Stimulated activated CD4-positive, alpha-beta T cell treated with anti-CD3 and anti-CD28 coated beads, Interleukin-12 subunit alpha, Interleukin-12 subunit beta, amount 100 ng/mL, for 4 hours (primary cell): ENCODE measurements at places on chromosomes 6 and 20.

DNA sequence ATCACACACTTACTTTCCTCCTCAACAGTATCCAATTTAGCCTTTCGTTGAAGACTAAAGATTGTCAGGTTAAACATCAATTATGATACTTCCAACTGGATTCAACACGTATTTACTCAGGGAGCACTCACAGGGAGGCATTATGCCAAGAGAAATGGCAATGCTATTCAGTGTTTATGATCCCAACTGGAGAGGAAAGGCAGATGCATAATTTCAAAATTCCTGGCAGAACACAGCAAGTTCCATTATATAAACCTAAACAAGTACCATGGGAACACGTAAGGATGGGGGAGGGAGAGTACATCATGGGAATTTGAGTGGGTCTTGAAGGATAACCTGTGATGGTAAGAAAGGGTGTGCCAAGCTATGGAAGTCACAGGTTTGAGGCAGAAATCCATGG is 112.7 kb downstream of the ISM1 start:
- DNase-seq, result no peak

DNA sequence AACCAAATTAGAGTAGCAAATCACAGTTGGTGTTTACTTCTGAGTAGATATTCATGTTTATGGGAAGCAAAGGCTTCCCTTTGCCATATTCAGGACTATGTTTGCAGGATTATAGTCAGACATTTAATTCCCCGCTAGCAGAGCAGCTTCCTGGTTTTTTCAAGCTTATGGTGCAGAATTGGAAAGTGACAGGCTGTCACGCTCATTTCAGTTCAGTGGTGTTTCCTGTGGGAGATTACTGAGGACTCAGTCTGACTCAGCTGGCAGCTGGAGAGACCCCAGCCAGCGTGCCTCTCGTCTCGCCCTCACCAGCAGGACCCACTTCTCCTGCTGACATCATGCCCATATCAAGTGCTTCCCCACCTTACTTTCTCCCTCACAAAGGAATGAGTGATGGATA is 85.1 kb downstream of the LYRM2 start:
- no peak for DNase-seq

DNA sequence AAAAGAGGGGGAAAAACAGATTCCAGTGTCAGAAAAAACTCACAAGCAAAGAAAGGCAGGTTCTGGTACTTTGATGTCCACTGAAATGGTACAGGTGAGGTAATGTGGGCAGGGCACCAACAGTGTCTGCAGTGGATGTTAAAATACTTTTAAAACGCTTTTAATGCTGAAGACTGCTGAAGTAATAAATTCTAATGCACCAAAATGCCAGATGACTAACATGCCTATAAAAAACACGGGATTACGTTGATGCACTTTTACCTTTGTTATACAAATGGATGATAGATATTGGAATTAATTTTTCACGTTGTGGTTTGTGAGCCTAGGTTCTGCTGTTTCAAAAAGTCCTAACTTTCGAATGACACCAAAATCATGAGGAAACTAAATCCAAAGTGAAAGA is 83.3 kb downstream of the TINAG start:
- no peak for DNase-seq

DNA sequence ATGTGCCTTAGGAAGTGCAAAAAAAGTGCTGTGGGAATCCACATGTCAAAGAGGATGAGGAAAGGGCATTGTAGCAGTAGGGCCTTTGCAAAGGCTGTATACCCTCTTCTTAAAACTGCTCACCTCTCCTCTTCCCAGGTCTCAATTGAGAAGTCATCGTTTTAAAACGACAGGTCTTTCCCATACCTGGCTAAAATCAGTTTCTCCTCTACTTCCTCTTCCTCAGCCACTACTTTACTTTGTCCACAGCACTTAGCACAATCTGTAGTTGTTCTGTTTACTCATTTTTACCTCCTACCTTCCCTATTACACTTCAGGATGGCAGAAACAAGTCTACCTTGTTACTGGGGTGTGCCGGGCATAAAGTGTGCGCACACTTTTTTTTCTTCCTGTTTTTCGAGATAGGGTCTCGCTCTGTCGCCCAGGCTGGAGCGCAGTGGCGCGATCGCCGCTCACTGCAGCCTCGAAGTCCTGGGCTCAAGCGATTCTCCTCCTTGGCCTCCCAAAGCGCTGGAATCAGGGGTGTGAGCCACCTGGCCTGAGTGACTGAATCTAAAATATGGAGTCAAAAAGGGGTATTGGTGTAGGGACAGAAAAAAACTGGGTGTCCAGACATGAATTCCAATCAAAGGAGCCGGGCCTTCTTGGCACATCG is 9.8 kb upstream of the ELOVL5 start:
- no peak for DNase-seq

DNA sequence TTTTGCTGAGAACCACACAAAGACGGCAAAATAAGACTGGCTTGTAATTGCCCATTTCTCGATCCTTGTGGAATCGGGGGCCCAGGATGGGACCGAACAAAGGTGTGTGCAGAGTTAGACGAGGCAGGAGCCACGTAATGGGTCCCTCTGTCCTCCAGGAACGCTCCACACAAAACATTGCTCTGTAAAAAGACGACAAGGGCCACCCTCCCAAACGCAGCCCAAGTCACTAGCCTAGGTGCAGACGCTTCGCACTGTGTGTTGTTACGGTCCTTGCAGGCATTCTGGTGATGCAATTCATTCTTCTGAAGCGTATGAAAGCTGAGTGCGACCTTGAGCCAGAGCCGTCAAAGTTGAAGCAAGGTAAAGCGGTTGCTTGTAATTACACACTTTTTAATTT is 363.4 kb downstream of the TAF4 start:
- no peak for DNase-seq

- DNase-seq, result no peak
Measured at GRCh38 chr6:138981416-138981815, 6.6 kb downstream of the REPS1 start.

GRCh38 chr6:88705601-88706000 is 257.8 kb downstream of the RNGTT start:
- DNase-seq, result no peak

- no peak for DNase-seq
Measured at GRCh38 chr6:74752303-74752702, 453.6 kb downstream of the COL12A1 start.

- no peak for DNase-seq
Measured at GRCh38 chr20:9035126-9035525, 33.8 kb upstream of the PLCB4 start.

GRCh38 chr6:97396880-97397279 is 113.9 kb upstream of the MMS22L start:
- no peak for DNase-seq

GRCh38 chr6:134621858-134622257 is 303.9 kb upstream of the SGK1 start:
- DNase-seq, result no peak

GRCh38 chr20:11516448-11516847 is 401.2 kb upstream of the BTBD3 start:
- no peak for DNase-seq

DNA sequence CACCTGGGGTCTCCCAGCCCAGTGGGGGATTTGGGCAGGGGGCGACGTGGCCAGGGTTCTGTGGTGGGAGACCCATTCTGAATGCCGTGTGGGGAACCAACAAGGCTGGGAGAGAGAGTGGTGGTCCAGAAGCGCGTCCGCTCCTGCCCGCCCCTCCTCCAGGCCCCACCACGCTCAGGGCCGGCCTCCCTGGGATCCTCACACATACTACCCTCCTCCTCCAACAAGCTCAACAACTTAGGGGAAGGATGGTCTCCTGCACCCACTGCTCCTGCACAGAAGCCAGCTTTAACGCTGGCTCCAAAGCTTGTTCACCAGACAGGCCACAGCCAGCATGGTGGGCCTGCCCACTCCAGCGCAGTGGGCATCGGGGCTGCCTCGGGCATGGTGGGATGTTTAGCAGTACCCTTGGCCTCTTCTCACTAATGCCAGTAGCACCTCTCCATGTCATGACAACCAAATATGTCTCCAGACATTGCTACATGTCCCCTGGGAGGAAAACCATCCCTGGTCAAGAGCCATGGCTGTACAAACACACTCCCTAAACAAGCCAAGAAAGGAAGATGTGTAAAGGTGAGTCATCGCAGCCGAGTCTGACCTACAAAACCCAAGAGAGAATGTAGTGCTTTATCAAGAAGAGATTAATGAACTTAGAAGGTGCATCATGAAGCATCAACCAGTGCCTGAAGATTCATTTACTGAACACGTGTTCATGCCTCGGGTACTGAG is 75.7 kb downstream of the BMP7 start:
- DNase-seq, result no peak

DNA sequence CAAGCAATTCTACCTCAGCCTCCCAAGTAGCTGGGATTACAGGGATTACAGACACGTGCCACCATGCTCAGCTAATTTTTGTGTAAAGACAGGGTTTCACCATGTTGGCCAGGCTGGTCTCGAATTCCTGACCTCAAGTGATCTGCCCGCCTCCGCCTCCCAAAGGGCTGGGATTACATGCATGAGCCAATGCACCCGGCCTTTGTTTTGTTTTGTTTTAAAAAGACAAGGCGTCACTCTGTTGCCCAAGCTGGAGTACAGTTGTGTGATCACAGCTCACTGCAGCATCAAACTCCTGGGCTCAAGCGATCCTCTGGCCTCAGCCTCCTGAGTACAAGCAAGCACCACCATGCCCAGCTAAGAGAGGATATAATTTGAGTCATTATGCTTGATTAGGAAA is 5.4 kb downstream of the SERINC3 start:
- DNase-seq, result no peak

- DNase-seq, result no peak
Measured at GRCh38 chr20:21315138-21315537, 12.0 kb downstream of the XRN2 start.

- DNase-seq, result no peak
Measured at GRCh38 chr6:44062105-44062770, 65.0 kb downstream of the MRPL14 start.

- no peak for DNase-seq
Measured at GRCh38 chr20:53934421-53935343, 135.7 kb downstream of the BCAS1 start.

DNA sequence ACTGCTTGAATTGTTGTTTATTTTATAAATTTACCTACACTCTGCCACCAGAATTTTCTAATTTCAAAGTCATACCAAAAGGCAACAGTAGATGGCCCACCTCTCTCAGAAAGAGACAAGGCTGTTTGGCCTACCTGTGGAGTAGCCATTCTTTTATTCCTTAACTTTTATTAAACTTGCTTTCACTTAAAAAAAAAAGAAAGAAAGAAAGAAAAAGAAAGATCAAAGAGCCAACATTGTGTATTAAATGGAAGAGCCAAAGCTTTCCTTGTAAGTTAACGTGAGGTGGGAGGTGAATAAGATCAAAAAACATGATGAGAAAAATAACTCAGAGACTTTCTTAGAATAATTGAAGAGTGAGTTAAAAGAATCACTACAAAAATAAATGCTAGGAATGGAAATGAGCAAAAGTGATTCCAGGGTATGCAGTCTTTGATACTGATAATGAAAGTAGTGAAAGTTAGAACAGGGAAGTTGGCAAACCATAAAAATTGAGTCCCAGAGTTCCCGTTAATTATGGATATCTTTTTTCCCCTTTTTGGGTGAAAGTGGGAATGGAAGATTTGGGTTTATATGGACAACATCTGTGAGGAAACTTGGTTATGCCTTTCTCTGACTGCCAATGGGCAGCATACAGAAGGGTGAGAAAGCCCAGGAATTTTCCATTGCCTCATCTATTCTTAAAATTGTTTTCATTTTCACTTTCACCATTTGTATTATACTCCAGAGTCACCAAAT is 35.9 kb upstream of the MYB start:
- no peak for DNase-seq

DNA sequence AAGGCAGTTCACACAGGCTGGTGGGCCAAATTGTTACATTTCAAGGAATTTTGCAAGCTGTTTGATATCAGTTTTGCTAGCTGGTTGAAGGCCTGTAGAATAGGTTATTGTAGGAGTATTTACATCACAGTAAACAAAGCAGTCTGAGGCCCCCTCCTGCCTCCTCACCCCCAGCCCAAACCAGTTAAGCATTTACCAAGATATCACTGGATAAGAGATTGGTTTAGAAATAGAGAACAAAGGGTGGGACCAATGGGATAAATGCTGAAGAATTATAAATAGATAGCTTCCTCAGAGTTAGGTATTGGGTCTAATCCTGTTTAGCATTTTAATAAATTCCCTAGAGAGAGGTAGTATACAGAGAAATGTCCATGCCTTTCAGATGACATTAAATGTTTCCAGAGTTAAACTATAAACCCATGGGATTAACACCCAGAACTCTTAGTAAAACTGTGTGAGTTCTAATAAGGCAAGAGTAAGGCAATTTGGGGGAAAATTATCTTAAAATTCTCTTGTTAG is 2.3 kb upstream of the PHACTR2 start:
- DNase-seq, result no peak

GRCh38 chr6:139174961-139175360 is 40.1 kb downstream of the HECA start:
- DNase-seq, result no peak

DNA sequence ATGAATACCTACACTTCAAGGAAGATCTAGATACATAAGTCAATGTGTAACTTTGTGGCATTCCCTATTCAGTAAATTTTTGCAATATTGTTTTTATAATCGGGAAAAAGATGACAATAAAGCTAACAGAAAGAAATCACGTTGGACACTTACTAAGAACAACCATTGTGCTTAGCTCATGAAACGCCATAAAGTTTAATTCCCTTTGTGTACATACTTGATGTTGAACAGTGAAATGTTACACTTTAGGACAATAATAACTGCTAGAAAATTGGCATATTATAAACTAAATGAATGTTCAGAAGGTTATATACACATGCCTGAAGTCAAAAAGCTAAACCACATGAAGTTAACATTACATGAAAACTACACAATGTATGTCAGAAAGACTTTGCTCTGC is 153.2 kb downstream of the TASP1 start:
- DNase-seq, result no peak

DNA sequence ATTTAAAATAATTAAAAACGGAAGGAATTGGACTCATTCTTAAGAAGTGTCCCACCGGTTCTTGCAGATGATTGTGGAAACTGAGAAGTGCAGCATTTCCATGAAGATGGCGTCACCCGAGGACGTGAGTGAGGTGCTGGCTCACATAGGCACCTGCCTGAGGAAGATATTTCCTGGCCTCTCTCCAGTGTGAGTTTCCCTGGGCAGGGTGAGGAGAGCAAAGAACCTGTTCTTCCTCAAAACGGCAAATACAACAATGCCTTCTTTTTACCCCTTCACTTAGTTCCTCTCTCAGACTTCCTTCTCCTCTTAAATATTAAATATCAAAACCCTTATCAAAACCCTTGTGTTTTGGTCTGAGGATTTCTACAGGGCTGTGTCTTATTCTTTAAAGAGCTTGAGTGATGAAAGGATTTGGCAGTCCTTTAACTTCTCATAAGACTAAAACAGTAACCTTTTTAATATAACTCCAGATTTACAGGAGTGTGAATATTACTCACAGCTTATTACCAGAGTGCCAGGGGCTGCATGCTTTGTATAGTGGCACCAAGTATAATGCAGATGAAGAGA is 156.3 kb downstream of the CARMIL1 start:
- DNase-seq, result no peak
